Heart left ventricle (tissue), 16 donors: ENCODE measurements at places on chromosomes 6 and 20. TPM values are rescaled to one million over a fixed set of nuclear protein-coding genes. Genes with fewer than 3 reads are reported as not detected.

The OPN5 gene
- 0.23 TPM for total RNA-seq

The PXDC1 gene
- 31.6 TPM for total RNA-seq

The TCF15 gene
- 7.3 TPM for total RNA-seq

The GGTLC1 gene
- not detected for total RNA-seq

The ZNF343 gene
- 5.3 TPM for total RNA-seq

The GLP1R gene
- total RNA-seq = 1.5 TPM

The HLA-DOB gene
- total RNA-seq = 0.33 TPM

The KCNK15 gene
- 0.66 TPM for total RNA-seq

- no peaks in the 10 kb centered on the region for H3K36me3 ChIP-seq
- H3K27ac ChIP-seq = no peak overlapping the region
- DNase-seq = no peak
- H3K4me3 ChIP-seq = no peak overlapping the region
- peaks cover 46% of the 10 kb centered on the region for H3K4me1 ChIP-seq
Measured at GRCh38 chr6:6587696-6588063, 840 bp upstream of the LY86 start.

DNA sequence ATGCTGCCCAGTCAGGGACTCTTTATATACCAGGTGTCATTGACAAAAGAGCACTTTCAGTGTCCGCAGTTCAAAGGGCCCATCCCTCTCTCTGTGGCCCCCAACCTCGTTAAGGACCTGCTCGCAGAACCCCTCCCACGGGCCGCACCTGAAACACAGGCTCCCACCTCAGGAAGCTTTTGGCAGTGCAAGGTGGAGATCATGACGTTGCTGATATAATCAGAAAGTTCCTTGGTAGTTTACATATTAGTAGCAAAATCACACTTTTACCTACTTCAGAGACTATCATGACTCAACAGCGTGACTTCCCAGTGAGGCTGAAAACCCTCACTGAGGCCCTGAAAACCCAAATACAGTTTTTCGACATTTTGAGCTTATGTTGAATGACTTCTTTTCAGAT lies 4.1 kb downstream of the TTLL2 start:
- H3K4me1 ChIP-seq = no peaks in the 10 kb centered on the region
- no peak for DNase-seq
- H3K4me3 ChIP-seq = no peak overlapping the region
- no peaks in the 10 kb centered on the region for H3K36me3 ChIP-seq
- H3K27ac ChIP-seq = no peak overlapping the region
- no peaks in the 10 kb centered on the region for H3K27me3 ChIP-seq

GRCh38 chr20:2757969-2758368 lies 42.5 kb downstream of the CPXM1 start:
- no peak for DNase-seq
- H3K4me3 ChIP-seq = no peak overlapping the region
- H3K4me1 ChIP-seq = peaks cover 5% of the 10 kb centered on the region
- H3K27ac ChIP-seq = no peak overlapping the region
- no peaks in the 10 kb centered on the region for H3K36me3 ChIP-seq
- H3K27me3 ChIP-seq = peaks cover 65% of the 10 kb centered on the region

DNA sequence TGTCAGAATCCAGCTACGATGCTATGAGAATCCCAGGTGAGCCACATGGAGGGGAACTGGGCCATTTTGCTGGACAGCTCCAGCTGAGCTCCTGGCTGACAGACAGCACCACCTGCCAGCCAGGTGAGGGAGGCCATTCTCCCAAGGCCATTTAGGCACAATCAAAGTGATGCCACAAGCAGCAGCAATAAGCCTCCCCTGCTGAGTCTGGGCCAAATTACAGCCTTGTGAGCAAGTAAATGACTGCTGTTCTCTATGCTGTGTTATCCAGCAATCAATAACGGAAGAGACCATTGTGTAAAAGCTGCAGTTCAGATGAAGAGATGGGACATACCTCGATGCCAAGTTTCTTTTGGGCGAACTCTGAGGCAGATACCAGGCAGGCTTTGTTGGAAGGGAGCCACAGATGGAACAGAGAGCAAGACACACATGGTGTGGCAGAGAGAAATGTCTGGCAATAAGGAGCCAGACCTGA lies 14.0 kb upstream of the SCGN start:
- H3K4me3 ChIP-seq = no peak overlapping the region
- no peaks in the 10 kb centered on the region for H3K36me3 ChIP-seq
- no peaks in the 10 kb centered on the region for H3K4me1 ChIP-seq
- no peaks in the 10 kb centered on the region for H3K27me3 ChIP-seq

- H3K4me1 ChIP-seq = peaks cover 78% of the 10 kb centered on the region
- peak overlapping the region; percentile 27 for H3K4me3 ChIP-seq
- H3K27me3 ChIP-seq = no peaks in the 10 kb centered on the region
- no peak for DNase-seq
- no peaks in the 10 kb centered on the region for H3K36me3 ChIP-seq
- peak overlapping the region; percentile 98 for H3K27ac ChIP-seq
Measured at GRCh38 chr20:23083553-23084220, 2.4 kb downstream of the CD93 start.

- no peak overlapping the region for H3K27ac ChIP-seq
- H3K4me3 ChIP-seq = no peak overlapping the region
Measured at GRCh38 chr20:4170621-4171537, 155.5 kb upstream of the RNF24 start.

DNA sequence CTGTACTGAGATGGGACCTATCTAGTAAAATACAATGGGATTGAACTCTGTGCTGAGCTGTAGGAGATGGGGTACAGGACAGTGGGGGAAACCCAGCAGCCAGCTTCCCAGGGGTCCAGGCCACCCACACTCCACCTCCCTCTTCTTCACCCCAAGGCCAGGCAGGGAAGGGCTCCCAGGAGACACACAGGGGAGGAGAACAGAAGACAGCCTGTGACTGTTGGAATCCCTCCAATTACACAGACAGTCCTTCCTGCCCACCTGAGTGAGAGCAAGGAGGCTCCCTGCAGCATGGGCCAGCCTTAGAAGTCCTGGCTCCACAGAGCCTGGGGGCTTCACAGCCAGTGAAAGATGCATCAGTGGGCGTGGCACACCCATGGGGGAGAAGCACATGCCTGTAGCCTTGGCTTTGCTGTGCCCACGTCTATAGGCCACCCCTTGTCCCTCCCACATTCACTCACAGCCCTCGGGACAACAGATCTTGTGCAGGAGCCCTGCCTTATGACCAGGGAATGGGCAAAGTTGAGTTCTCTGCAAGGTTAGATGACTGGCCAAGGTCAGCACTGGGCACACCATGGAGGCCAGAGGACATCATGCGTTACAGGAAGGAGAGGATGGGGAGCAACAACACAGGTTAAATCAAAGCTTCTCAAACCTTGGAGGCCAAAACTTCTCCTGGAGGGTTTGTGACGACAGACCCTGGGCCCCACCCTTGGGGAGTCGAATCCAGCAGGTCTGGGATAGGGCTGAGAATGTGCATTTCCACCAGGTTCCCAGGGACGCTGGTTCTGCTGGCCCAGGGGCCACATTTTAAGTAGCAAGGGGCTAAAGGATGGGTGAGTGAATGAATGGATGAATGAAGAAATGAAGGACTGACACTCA lies 12.3 kb upstream of the CST7 start:
- no peaks in the 10 kb centered on the region for H3K27me3 ChIP-seq
- H3K27ac ChIP-seq = no peak overlapping the region
- no peaks in the 10 kb centered on the region for H3K36me3 ChIP-seq
- DNase-seq = no peak
- no peak overlapping the region for H3K4me3 ChIP-seq
- H3K4me1 ChIP-seq = no peaks in the 10 kb centered on the region

GRCh38 chr6:29696147-29697125 lies 15.5 kb upstream of the ZFP57 start:
- H3K27ac ChIP-seq = no peak overlapping the region
- DNase-seq = no peak
- no peaks in the 10 kb centered on the region for H3K4me1 ChIP-seq
- no peaks in the 10 kb centered on the region for H3K36me3 ChIP-seq
- H3K4me3 ChIP-seq = no peak overlapping the region

- H3K36me3 ChIP-seq = peaks cover 4% of the 10 kb centered on the region
- H3K27ac ChIP-seq = peak overlapping the region; percentile 37
- no peaks in the 10 kb centered on the region for H3K27me3 ChIP-seq
- peak; percentile 86 for DNase-seq
- H3K4me3 ChIP-seq = no peak overlapping the region
- H3K4me1 ChIP-seq = peaks cover 70% of the 10 kb centered on the region
Measured at GRCh38 chr20:2122936-2123335, 21.3 kb downstream of the STK35 start.

- no peak overlapping the region for H3K4me3 ChIP-seq
- H3K36me3 ChIP-seq = peaks cover 6% of the 10 kb centered on the region
- DNase-seq = no peak
- H3K4me1 ChIP-seq = peaks cover 16% of the 10 kb centered on the region
- peaks cover 4% of the 10 kb centered on the region for H3K27me3 ChIP-seq
Measured at GRCh38 chr6:33215271-33216116, 7.2 kb downstream of the RING1 start.

DNA sequence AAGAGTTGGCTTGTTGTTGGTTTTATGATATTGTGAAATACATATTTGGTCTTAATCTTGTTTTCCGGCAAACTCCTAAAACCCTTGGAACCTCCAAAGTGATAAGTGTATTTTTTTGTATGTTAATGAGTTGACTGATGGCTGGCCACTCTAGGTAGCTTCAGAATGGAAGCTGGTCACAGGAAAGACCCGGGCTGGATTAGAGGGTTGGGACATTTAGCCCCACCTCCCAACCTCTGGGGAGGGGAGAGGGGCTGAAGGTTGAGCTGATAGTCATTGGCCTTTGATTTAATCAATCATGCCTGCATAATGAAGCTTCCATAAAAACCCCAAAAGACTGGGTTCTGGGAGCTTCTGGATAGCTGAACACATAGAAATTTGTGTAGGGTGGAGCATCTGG lies 42.7 kb downstream of the SASH1 start:
- H3K27ac ChIP-seq = no peak overlapping the region
- DNase-seq = no peak
- peaks cover under 1% of the 10 kb centered on the region for H3K36me3 ChIP-seq
- H3K27me3 ChIP-seq = no peaks in the 10 kb centered on the region
- no peak overlapping the region for H3K4me3 ChIP-seq

DNA sequence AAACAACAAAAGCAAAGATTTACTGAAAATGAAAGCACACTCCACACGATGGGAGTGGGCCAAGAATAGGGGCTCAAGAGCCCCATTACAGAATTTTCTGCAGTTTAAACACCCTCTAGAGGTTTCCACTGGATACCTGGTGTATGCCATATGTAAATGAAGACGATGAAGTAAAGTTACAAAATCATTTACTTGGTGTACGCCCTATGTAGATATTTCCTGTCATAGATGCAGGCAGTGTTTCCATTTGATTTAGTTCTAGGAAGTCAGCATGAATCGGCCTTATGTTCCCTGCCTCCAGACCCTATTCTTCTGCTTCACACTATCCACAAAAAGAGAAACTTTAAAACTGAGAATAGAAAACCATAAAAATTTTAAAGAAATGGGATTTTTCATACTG lies 404.4 kb upstream of the GJE1 start:
- H3K4me1 ChIP-seq = no peaks in the 10 kb centered on the region
- no peaks in the 10 kb centered on the region for H3K27me3 ChIP-seq
- no peaks in the 10 kb centered on the region for H3K36me3 ChIP-seq
- H3K27ac ChIP-seq = no peak overlapping the region
- no peak for DNase-seq

DNA sequence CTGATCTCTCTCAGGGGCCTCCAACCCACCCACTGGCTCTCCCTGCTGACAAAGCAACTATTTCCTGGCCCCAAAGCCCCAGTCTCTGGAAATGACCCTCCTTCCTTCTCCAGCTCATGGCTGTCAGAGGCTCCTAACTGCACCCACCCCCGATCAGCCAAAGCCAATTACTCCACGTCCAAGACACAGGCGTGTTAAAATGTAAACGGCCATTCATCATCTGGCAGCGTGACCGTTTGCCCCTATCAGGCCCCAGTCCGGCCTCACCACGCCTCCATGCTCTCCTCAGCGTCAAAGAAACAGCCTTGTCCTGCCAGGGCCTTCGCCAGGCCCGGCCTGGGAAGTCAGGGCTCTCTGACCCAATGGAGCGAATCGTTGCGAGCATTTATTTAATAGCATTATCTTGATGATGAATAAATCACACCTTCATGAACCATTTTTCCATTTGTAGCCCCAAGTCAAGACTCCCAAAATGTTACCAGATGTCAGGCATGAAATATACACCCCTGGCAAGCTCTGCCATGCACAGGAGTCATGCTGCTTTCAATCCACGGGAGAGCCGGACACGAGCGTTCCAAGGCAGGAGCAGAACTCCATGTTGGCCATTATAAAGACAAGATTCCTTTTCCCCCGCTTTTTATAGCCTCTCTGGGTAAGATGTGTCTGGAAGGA lies 17.7 kb downstream of the RIPOR3 start:
- DNase-seq = no peak
- H3K4me3 ChIP-seq = no peak overlapping the region
- no peak overlapping the region for H3K27ac ChIP-seq
- H3K27me3 ChIP-seq = no peaks in the 10 kb centered on the region

GRCh38 chr6:35400901-35401311 lies 51.2 kb upstream of the FANCE start:
- H3K27ac ChIP-seq = no peak overlapping the region
- H3K4me1 ChIP-seq = peaks cover 10% of the 10 kb centered on the region
- no peaks in the 10 kb centered on the region for H3K27me3 ChIP-seq
- DNase-seq = no peak

GRCh38 chr6:169789146-169789943 lies 37.9 kb downstream of the ERMARD start:
- no peak overlapping the region for H3K27ac ChIP-seq
- H3K36me3 ChIP-seq = no peaks in the 10 kb centered on the region
- DNase-seq = no peak
- no peaks in the 10 kb centered on the region for H3K27me3 ChIP-seq

DNA sequence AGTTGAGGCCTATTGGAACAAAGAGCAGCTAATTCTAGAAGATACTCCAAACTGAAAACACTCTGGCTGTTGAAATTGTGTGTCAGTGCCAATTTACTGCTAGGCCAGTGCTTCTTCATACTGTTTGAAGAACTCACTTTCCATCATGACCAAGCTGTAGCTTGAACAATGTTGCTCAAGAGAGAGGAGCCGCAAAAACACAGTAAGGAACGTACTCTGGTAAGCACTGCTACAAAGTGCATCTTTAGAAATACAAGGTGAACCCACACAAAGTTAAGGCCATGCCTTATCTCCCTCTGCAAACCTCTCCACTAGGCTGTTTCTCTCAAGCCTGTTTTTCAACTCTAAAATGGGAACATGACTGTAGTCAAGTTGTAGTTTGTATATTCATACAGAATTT lies 74.5 kb upstream of the TULP1 start:
- no peak overlapping the region for H3K4me3 ChIP-seq
- H3K36me3 ChIP-seq = peaks cover 13% of the 10 kb centered on the region
- peak overlapping the region; percentile 40 for H3K27ac ChIP-seq
- no peaks in the 10 kb centered on the region for H3K27me3 ChIP-seq
- peaks cover 25% of the 10 kb centered on the region for H3K4me1 ChIP-seq
